ENCODE measurements at places on chromosomes 7 and 10. TPM values are rescaled to one million over a fixed set of nuclear protein-coding genes. Genes with fewer than 3 reads are reported as not detected.

DNA sequence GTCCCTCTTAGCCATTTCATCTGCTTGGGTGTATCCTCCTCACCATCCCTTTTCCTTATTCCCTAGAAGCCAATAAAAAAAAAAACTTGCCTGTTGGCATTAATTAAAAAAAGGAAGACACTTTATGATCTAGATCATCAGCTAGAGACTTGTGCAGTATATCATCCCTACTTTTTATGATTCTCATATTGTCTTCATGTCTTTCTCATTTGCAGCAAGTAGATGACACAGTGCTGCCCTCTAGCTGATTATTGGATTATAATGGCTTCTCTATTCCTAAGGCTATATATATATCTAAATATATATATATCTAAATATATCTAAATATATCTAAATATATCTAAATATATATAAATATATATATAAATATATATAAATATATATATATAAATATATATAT, 272.4 kb upstream of the LRGUK start:
- peak; percentile 36 for DNase-seq

GRCh38 chr7:25861601-25862260, 290.3 kb upstream of the NFE2L3 start:
- DNase-seq = no peak

Gene GNAT3
- not detected for total RNA-seq

GRCh38 chr7:28903730-28904577, 54.2 kb downstream of the TRIL start:
- no peak for DNase-seq

GRCh38 chr10:70458329-70459060, 17.0 kb upstream of the NODAL start:
- DNase-seq = no peak

Gene SLC16A9
- total RNA-seq = 0.26 TPM

DNA sequence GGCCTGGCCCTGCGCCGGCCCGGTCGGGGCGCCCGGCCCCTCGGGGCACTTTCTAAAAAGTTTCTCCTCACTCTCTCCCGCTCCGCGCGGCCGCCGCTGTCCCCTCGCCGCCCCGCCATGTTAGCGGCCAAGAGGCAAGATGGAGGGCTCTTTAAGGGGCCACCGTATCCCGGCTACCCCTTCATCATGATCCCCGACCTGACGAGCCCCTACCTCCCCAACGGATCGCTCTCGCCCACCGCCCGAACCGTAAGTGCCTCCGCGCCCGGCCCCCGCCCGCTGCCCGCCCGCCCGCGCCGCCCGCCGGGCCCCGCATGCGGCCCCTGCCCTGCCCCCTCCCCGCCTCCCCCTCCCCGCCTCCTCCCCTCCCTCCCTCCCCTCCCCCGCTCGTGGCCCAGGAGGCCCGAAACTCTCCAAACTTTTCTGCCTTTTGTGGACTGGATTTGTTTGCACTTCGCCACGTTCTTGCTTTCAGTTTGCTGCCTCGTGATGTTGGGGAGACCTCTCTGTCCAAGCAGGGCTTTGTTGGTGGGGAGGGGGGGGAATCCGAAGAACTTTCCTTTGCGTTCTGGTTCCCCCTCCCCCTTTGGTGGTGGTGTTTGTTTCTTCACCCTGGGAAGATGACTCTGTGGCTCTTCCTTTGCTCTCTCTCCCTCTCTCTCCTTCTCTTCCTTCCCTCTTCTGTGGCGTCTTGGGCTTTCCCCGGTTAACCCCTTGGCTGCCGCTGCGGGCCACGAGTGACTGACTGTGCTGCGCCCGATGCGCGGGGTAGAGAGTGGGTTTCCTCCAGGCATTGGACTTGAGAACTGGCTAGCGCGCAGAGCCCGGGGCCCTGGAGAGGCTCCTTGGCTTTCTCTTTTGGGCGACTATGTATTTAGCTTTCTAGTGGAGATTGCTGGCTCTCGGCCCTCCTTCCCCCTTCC, 1.6 kb downstream of the TCF7L2 start:
- no peak for DNase-seq

GRCh38 chr10:27646604-27647175, 98.9 kb downstream of the MKX start:
- DNase-seq = no peak

Gene FOXK1
- 21.2 TPM for total RNA-seq

Gene FGL2
- total RNA-seq = 0.13 TPM

- no peak for DNase-seq
These were observed 648.1 kb downstream of the ANKRD7 start for GRCh38 chr7:118872568-118872967.

- DNase-seq = no peak
These were observed 809 bp upstream of the OGA start for GRCh38 chr10:101818872-101819633.

- DNase-seq = peak; percentile 9
These were observed 729.9 kb downstream of the ZWINT start for GRCh38 chr10:55631071-55631654.

- no peak for DNase-seq
These were observed 641 bp upstream of the ASB13 start for GRCh38 chr10:5666841-5667630.

Gene ZNF488
- 0.13 TPM for total RNA-seq

GRCh38 chr7:20797042-20797461, 10.4 kb upstream of the SP8 start:
- DNase-seq = no peak

DNA sequence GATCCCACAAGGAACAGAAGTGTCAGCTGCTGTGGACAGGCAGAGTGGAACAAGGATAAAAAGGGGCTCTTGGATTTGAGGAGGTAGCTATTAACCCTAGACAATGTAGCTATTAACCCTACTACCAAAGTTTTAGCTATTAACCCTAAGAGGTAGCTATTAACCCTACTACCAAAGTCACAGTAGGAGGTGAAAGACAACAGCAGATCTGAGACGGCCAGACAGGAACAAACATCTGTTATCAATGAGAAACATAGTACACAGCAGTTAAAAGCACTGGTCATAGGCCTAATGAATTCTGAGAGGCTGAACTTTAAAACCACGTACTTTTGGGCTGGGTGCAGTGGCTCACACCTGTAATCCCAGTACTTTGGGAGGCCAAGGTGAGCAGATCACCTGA, 11.9 kb downstream of the ERCC6 start:
- no peak for DNase-seq

- DNase-seq = no peak
These were observed 7.9 kb downstream of the STMP1 start for GRCh38 chr7:135670179-135670578.

Gene ABCB4
- total RNA-seq = under 0.01 TPM

Gene NPC1L1
- total RNA-seq = not detected

GRCh38 chr10:124911124-124912067, 30.5 kb upstream of the ZRANB1 start:
- DNase-seq = no peak

- no peak for DNase-seq
These were observed 913 bp upstream of the NPC1L1 start for GRCh38 chr7:44541876-44542610.

- DNase-seq = no peak
These were observed 143.7 kb downstream of the CUX1 start for GRCh38 chr7:101960985-101961708.

DNA sequence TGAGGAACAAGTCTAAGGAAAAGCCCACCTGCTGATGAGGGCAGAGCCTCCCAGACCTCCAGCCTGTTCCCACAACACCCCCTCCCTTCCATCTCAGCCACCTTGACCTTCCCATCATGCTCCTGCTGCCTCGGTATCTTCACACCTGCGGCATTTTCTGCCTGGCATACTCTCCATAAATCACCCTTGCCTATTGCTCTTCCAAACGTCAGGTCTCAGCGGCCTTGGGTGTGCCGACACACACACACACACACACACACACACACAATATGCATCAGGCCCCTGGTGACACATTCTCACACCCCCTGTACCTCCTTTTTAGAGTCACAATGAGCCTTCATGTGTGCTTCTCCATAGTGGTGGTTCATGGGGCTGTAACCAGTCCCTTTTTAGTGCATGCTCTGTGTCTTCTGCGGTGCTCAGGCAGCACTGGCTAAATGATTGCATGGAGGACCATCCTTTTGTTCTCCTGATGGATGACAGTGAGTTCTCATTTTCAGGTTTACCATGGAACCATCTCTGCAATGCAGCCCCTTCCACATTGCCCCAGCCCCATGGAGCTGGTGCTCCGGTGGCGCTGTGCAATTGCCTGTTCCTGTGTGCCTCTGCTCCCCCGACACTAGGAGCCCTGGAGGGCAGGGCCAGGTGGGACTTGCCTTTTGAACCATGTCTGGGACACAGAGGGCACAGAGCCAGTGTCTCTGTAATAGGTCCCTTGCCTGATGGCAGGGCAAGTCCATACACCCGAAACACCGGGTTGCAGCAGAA, 4.5 kb downstream of the ADIRF start:
- no peak for DNase-seq

GRCh38 chr10:50527442-50528043, 96.2 kb downstream of the SGMS1 start:
- DNase-seq = no peak

- no peak for DNase-seq
These were observed 75.8 kb downstream of the JAZF1 start for GRCh38 chr7:28104811-28105210.

Gene GJD4
- not detected for total RNA-seq

GRCh38 chr10:80512031-80512526, 25.6 kb upstream of the SH2D4B start:
- no peak for DNase-seq

Gene CHST3
- total RNA-seq = 4.6 TPM

- DNase-seq = peak; percentile 64
These were observed 103.8 kb upstream of the PPIF start for GRCh38 chr10:79243181-79244067.

GRCh38 chr7:81186691-81187090, 267.8 kb upstream of the SEMA3C start:
- DNase-seq = no peak

DNA sequence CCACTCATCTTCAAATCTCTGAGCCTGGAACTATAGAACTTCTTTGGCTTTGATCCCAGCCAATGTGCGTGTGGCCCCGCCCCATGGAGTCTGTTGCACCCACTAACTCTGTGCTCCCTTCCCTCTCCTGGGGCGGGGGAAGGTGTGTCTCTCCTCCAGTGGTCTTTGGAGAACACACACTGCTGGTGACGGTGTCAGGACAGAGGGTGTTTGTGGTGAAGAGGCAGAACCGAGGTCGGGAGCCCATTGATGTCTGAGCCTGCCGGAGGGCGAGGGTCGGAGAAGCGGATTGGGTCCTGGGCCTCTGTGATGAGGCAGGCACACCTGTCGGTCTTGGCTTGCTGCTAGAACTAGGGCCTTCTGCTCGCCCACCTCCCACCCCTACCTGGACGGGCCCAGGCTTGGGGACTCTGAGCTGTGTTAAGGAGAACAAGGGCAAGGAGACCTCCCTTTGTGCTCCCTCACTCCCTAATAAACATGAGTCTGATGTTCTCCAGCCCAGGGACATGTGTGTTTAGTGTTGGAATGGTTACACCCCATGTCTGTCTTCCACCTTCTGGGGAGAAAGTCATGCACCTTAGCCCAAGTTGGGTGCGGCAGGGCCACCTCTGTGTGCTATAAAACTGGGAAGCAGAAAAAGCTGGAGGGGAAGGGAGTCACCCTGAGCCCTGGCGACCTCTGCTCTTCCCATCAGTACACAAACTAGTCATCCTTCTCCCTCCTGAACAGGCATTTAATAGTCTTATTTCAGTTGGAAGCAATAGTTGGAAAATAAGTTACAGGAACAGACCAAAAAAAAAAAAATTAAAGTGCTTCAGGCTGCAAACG, 4.6 kb downstream of the TRAPPC14 start:
- no peak for DNase-seq

DNA sequence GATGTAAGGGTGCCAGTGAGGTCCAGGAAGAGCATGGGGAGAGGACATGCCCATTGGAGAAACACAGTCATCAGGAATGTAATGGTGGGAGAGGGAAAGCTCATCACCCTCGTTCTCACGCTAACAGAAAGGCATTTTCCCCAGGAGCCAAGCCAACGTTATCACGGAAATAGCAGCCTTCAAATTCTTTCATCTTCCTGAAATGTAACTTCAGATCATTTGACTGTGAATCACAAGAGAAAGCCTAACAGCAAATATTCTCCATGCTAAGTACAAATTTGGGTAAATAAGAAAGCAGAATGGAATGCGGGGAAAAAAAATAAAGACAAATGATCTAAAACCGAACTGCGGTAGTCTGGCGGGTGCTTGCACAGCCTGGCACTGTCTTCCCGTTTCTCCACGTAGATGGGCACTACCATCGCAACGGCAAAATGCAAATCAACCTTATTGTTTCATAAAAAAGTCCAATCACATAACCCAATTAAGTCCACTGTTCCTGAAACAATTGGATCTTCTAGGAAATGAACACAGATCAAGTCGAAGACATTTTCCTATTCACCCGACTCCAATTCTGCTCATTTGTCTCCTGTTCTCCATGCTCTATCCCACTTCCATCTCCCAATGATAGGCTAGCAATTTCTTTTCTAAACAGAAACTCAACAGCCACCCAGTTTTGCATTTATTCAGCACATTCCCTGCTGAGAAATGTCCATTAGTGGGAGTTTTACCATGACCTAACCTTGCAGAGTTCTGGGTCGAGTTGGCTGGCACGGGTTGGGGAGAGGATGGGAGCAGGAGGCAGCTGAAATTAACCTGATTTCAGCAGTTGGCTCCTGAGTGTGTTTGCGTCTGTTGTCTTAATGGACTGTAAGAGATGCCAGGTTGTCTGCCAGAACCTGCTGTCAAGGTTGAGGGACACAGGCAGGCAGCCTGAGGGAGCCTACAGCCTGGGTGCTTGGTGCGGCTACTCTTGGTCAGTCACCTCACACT, 74.6 kb upstream of the FRMD4A start:
- DNase-seq = peak; percentile 84
